ENCODE measurements at places on chromosomes 7 and 10. TPM values are rescaled to one million over a fixed set of nuclear protein-coding genes. Genes with fewer than 3 reads are reported as not detected.

- DNase-seq = no peak
Observed at GRCh38 chr7:144957998-144958397, 122.1 kb upstream of the TPK1 start.

GRCh38 chr7:140881507-140882228 is 43.1 kb downstream of the BRAF start:
- DNase-seq = peak; percentile 52

- DNase-seq = no peak
Observed at GRCh38 chr10:107583974-107584373, 419.5 kb upstream of the SORCS1 start.

DNA sequence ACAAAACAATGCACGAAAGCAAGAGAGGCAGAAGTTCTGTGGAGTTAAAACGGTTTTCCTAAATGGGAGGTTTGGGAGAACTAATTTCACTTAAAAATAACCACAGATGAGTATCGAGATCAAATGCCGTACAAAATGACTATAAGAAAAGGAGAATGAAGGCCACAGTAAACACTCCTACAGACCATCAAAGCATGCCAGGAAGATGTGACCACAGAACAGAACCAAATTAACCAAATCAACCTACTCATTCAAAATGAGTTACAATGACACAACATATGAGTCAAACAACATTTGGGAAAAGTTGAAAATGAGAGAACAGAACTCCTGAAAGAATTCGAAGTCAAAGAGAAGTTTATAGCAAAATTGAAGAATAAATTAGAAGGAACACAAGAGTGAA is 24.3 kb upstream of the DOCK1 start:
- no peak for DNase-seq

- no peak for DNase-seq
Observed at GRCh38 chr7:30147785-30148184, 13.0 kb downstream of the MTURN start.

DNA sequence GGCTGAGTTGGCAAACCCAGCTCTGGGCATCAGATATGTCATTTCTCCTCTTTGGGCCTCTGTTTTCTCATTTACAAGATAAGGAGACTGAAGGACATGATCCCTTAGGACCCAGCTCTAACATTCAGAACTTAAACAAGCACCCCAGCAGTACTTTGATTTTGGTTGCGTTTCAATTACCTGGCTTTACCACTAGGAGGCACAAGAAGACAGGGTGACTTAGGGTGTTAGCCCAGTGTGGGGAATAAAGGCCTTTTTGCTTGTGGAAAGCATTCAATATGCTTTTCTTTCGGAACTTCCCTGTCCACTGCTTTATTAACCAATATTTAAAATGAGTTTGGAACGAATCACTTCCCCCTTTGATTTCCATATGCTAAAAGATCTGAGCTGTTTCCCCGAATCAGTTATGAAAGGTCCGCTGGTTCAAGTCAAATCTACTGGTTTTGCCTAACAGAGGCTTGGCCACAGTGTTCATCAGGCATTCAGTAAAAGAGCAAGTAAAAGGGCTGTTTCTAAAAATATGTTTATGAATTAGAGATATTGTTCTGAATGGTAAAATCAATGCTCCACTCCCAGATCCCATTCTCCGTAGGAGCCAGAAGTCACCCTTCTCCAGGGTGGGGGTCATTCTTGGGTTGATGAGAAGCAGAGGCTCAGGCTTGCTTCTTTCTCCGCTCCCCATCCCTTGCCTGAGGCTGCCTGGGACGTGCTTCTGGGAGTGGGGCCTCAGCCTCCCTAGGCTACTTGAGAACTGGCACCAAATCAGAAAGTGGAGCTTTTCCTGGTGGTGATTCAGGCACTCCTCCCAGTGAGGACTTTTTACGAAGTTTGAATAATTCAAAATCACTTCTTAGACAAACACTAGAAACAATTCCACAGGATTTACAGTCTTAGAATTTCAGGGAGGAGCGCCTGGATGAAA is 105.5 kb downstream of the MYOF start:
- DNase-seq = peak; percentile 86

DNA sequence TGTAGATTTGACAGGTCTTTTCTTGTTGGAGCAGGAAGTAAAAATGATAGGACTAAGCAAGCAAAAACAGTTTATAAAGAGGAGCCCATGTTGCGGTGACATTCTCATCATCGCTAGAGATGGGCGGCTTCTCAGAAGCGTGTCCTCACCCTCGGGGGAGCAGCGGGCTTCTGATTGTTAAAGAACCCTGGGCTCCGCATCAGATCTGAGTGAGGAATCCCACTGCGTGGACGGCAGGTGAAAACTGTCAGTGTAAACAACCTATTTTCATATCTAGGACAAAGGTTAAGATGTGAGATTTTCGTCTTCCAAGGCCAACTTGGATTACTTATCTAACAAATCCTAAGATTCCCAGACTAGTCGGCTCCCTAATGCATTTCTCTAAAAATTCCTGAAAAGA is 177.6 kb downstream of the ADARB2 start:
- no peak for DNase-seq

DNA sequence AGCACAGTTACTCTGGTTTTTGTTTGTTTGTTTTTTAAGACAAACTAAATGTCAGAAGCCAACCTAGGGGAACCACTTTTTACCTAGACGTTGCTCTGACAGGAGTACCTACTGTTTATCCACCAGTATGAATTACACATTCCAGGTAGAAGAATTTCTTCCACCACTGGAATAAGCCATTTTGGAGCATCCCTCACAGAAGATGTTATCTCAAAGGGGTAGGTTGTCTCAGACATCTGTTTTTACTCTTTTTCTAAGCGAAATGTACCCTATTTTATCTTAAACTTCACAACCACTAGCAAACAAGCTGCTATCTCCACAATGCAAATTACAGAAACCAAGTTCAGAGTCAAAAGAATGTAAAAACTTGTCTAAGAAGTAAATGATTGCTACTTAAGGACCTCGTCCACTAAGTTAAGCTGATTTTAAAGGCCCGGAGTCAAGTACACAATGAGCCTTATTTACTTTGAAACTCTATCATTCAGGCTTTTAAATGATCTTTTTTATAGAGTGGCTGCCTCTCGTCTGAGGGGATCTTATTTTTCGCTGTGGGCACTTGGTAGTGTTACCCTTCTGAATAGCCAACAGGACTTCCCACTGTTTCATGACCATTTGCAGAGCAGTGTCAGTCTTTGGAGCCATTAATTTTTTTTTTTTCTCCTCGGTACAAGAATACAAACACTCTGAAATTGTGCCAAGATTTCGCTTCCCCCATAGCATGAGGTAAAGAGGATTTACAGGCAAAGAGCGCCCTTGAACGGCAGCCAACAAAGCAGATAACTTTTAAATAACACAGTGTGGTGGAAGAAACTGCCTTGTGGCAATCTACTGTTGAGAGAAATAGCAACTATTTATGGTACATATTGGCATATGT is 15.7 kb upstream of the ARMC3 start:
- peak; percentile 36 for DNase-seq

GRCh38 chr10:131006458-131007256 is 304.9 kb downstream of the TCERG1L start:
- DNase-seq = no peak

GRCh38 chr7:70700055-70700940 is 431.6 kb upstream of the GALNT17 start:
- no peak for DNase-seq

DNA sequence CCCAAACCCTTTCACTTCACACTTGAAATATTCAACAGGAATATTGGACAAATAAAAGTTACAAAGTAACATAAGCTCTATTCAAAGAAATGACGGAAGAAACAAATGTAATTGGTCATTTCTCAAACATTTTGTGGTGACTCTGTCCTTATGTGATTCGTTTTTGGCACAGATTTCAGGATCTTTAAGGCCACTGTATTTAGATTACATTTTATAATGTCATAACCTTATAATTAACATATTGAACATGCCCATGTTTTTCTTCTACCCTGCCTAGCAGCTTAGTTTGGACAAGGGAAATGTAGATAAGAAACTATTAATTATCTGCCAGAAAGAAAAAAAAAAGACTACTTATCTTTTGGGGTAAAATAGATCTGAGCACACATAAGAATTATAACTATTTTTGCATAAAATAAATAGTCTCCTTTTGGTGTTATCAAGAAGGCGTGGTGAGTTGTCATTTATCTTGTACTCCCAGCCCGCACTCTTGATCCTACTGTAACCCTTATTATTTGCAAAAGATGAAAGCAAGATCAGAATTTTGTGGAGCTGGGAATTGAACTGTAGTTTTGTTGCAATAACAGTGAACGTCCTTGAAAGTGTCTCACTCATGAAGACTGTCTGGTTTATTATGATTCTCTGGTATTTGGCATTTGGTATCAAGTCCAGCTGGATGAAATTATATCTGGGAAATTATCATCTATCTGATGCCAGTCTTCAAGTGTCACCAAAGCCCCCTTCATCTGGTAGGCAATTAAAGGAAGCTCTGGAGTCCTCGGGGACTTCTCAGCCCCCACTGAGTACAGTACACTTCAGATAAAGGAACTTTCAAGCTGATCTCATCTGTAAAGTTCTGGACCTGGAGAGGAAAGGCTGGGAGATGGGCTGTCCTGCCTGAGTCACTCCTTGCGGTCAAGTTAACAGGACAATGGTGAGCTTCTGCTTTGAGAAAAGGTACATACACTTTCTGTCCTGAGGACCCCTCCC is 175.7 kb upstream of the INHBA start:
- DNase-seq = no peak

DNA sequence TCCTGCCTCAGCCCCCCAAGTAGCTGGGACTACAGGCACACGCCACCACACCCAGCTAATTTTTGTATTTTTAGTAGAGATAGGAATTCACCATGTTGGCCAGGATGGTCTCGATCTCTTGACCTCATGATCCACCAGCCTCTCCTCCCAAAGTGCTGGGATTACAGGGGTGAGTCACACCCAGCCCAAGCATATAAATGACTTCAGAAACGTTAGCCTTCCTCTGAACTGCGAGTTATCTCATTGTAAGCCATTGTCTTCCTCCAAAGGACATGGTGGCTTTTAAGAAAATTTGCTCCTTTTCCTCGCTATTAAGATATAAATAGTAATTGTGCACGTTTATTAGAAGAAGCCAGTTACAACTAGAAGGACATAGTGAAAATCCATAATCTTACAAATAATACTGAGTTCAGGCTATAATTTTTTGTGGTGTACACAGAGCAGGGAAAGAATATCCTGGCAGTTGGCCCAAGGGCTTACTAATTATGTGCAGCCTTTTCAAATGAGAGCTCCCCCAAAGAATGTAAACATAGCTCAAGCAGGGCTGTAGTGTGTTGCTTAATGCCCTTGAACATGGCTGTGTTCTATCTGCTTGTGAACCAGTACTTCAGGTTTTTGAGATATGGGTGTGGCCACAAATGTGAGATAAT is 495.8 kb downstream of the PARD3 start:
- DNase-seq = peak; percentile 52

- peak; percentile 31 for DNase-seq
Observed at GRCh38 chr10:72065439-72066025, 22.8 kb downstream of the SPOCK2 start.

GRCh38 chr10:79239275-79239779 is 107.9 kb upstream of the PPIF start:
- DNase-seq = no peak

DNA sequence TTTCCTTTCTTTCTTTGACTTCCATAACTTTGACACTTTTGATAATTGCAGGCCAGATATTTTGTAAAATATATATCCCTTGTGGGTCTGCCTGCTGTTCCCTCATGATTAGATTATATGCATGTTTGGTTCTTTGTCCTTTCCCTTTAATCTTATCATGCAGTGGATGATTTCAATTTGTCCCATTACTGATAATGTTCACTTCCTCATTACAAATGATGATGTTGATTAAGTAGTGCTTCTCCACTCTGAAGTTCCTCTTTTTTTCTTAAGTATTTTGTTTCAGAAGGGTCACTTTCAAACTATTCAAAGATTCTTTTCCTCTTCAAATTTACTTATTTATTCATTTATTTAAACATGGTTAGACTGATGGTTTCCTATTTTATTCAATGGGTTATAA is 898.1 kb downstream of the XPNPEP1 start:
- DNase-seq = no peak

- no peak for DNase-seq
Observed at GRCh38 chr7:23396222-23397015, 73.9 kb downstream of the IGF2BP3 start.

DNA sequence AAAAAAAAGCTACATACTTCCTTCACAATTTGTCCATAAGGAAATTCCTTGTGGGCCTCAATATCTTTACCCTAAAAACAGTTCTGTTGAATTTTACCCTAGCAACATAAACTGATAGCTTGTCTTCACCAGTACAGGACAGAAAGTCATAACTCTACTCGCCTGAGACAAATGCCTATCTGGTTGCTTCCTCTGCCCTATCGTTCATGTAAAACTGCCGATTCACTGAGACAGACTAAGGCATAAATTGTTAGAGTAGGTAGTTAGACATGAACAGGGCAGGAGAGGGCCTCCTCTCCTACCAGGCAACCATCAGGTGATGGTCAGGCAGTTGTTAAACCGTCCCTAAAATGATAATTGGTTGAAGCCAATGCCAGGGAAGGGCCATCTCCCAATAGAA is 25.0 kb downstream of the IFIT3 start:
- no peak for DNase-seq

- no peak for DNase-seq
Observed at GRCh38 chr10:4909118-4909517, 54.1 kb upstream of the AKR1C1 start.

GRCh38 chr10:120738658-120739057 is 112.5 kb upstream of the WDR11 start:
- peak; percentile 2 for DNase-seq

DNA sequence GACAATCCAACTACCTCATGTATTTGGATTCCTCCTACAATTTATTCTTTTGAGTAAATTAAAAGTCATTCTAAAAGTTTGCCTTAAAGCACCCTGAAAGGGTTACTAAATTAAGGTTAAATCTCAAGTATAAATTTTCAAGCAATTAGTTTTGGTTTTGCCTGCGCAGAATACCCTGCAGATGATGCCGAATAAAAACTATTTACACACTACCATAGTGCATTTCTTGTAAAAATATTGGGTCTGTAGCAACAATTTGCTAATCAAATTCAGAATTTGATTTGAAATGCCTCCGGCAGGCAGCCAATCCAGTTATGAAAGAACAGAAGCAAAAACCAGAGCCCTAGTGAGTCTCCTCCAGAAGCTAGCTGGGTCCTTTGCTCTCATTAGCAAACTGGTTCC is 122.2 kb downstream of the TWIST1 start:
- no peak for DNase-seq

GRCh38 chr7:138186951-138187351 is 110.7 kb downstream of the AKR1D1 start:
- DNase-seq = peak; percentile 92

TBATA gene
- not detected for total RNA-seq

CALML5 gene
- not detected for total RNA-seq

AKR1C3 gene
- total RNA-seq = 71.9 TPM

STEAP1 gene
- 13.4 TPM for total RNA-seq

GDF2 gene
- total RNA-seq = not detected

ATOH7 gene
- not detected for total RNA-seq

SPDYE9 gene
- not detected for total RNA-seq

COBL gene
- total RNA-seq = 1.4 TPM

PPP1R3A gene
- not detected for total RNA-seq

GDF10 gene
- not detected for total RNA-seq

CDK1 gene
- total RNA-seq = 3.8 TPM

CPN1 gene
- total RNA-seq = not detected

PTPRZ1 gene
- not detected for total RNA-seq

GIMAP4 gene
- not detected for total RNA-seq

TMEM225B gene
- total RNA-seq = 0.55 TPM

ZNF425 gene
- total RNA-seq = 3.6 TPM

All from renal cortical epithelial cell (primary cell).